ENCODE measurements at places on chromosomes 12 and 14.

GRCh38 chr14:54652188-54652587, 85.3 kb downstream of the SAMD4A start:
- DNase-seq, result no peak

- no peak for DNase-seq
Observed at GRCh38 chr12:127964717-127965116, 302.3 kb upstream of the TMEM132C start.

DNA sequence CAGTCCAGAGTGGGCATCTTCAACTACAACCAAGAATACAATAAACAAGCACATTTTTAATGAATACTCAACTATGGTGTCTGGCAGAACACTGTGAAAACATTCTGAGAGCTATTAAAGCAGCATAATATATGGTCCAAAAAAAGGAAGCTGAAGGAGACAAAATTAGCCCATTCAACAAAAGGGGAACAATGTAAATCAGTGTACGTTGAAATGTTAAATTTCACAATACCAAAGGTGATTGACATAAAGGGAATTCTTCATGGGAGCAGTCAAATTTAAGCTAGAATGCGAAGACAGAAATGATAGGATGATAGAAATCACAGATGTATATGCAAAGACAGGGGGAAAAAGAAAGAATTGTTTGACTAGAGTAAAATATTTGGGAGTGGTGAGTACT, 41.3 kb upstream of the SYCP3 start:
- no peak for DNase-seq

DNA sequence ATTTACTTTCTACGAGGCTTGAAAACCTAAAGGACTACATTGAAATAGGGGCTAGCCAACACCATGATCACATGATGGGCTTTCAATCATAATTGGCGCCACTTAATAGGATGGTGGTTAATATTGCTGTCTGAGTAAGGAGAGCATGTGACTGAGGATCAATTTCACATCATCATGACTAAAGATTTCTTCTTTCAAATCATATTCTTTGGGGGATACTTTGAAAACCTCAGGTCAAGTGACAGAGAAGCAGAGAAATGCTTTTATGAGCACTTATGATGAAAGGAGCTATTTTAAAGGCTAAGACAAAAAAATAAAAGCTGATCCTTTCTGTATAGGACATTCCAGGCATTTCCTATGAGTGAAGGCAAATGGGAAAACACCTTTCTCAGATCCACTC, 42.9 kb upstream of the KRAS start:
- DNase-seq, result no peak

DNA sequence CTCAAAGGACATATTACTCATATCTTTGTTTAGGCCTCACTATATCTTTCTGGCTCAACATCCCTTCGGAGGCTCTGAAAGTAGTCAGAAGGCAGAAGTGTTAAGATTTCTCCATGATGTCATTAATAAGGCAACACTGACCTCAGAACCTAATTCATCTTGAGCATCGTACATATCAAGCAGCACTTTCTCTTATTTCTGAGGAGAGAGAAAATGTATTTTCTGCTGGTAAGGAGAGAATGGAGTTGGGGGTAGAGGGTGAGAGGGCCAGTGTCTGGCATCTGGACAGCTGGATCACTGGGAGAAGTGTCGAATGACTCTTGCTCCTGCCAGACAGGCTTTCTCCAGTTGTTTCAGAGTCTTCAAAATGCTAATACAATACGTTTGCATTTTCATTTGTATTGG, 213.2 kb upstream of the PRICKLE1 start:
- no peak for DNase-seq

GRCh38 chr12:126488806-126489205, 1423.6 kb downstream of the AACS start:
- DNase-seq, result no peak

- DNase-seq, result no peak
Observed at GRCh38 chr12:48349471-48349870, 1.2 kb downstream of the ZNF641 start.

DNA sequence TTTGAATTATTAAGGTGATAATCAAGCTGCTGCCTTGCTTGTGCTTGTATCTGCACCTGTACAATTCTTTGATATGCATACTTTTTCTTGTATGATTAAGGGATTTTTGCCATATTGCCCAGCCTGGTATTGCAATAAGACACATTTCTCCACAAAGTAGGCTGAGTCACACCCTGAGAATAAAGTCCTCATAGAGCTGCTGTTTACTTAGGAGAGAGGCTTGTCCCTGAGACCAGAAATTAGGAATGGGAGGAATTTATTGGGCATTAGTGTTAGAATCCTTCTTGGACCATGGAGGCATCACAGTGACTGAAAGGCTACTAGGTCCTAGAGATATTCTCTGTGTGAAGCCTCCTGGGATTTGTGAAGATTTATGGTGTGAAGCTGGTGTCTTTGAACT, 506.8 kb upstream of the FBXO33 start:
- DNase-seq, result no peak

DNA sequence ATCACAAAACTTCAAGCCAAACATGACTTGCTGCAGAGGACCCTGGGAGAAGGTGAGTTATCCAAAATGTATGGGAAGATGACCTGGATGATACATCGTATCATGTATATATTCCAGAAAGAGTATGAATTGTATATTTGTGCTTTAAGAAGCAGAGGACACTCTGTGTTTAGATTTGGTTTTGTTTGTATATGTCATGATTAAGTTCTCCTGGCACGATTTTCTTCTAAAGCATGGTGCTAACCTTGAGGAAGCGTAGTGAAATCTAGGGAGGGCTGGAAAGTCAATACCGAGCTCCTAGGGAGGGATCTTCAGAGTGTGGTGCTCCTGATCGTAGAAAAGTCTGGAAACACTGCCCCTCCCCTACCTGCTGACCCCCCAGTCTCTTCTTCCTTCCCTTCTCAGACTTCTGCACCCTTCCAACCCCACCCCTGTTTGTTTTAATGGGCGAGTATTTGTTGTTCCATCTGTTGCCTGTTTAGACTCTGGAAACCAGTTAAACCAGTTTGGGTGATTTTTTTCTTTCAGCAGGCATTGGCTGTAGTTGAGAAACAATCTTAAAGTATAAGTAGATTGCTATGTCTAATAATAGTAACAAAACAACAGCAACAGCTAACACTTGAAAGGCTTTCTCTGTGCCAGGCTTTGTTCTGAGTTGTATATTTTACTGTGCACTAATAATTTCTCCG, 141.6 kb downstream of the KICS2 start:
- DNase-seq, result no peak

GRCh38 chr14:70816525-70816924, 7.2 kb upstream of the MAP3K9 start:
- DNase-seq, result no peak

All from activated CD4-positive, alpha-beta T cell treated with anti-CD3 and anti-CD28 coated beads, Interleukin-2, amount 10 ng/mL, durations not matched to agents 24 days and 14 days (primary cell).